Activated CD4-positive, alpha-beta memory T cell treated with anti-CD3 and anti-CD28 coated beads, Interleukin-2, amount 10 ng/mL, durations not matched to agents 7 days and 5 days (primary cell): ENCODE measurements at places on chromosomes 3 and 15. TPM values are rescaled to one million over a fixed set of nuclear protein-coding genes. Genes with fewer than 3 reads are reported as not detected.

DNA sequence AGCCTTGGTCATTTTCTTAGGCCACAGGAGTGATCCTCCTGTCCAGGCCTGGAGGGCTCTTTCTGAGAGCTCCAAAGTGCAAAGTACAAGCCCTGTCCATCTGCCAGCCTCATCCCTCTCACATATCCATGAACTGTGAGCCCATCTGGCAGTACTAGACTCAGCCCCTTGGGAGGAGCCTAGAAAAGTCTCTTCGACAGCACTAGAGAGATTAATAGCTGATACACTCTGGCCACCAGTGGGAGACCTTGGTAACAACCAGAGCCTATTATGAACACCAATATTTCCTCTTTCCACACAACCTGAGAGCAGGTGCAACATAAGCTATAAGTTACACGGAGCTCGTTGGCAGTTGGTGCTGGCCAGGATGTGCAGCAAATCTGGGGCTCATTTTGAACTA lies 59.5 kb upstream of the DCLK3 start:
- DNase-seq: no peak
- no peak overlapping the region for H3K4me3 ChIP-seq

DNA sequence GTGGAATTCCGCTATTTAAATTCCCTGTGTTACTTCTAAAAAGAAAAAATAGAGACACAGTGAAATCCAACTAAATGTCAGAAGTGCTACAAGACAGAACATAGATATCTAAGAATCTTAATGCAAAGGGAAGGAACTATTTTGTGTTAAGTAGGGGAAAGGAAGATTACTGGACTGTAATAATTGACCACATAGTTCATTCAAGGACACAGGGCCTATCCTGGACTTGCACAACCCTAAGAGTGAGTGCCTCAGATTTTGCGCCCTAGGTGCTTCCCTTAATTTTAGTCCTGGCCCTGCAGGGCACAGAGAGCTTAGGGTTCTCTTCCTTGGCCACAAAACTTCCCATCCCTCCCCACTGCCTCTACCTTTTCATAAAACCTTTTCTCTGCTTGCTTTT lies 3.5 kb upstream of the IL20RB start:
- peaks cover 7% of the 10 kb centered on the region for H3K36me3 ChIP-seq
- H3K27me3 ChIP-seq: no peaks in the 10 kb centered on the region
- DNase-seq: no peak
- peaks cover 11% of the 10 kb centered on the region for H3K4me1 ChIP-seq
- H3K4me3 ChIP-seq: no peak overlapping the region

Gene RUBCN
- total RNA-seq: 47.4 TPM

- no peak overlapping the region for H3K4me3 ChIP-seq
- DNase-seq: peak; percentile 39
- peaks cover 25% of the 10 kb centered on the region for H3K36me3 ChIP-seq
- H3K27ac ChIP-seq: no peak overlapping the region
- peaks cover 64% of the 10 kb centered on the region for H3K4me1 ChIP-seq
- peaks cover 7% of the 10 kb centered on the region for H3K27me3 ChIP-seq
Observed at GRCh38 chr15:31487811-31488436, 161.3 kb downstream of the KLF13 start.

Gene CNOT10
- 45.8 TPM for total RNA-seq

Gene AMOTL2
- total RNA-seq: not detected

DNA sequence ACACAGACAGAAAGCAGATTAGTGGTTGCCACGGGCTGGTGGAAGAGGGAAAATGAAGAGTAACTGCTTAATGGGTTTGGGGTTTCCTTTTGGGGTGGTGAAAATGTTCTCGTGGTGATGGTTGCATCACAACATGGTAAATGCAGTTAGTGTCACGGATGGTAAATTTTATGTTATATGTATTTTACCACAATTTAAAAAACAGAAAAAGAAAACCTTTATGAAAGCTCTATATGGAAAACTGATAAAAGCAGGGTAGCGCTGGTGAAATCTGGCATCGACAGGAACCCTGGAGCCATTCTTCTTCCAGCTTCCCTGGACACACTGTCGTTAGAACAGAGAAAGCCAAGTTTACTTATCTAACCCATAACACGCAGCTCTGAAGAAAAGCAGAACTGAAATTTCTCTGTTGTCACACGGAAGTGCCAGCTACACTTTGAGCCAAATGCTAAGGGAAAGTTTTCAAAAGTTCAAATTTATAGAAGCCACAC lies 287.7 kb upstream of the NR2F2 start:
- H3K36me3 ChIP-seq: no peaks in the 10 kb centered on the region
- H3K4me3 ChIP-seq: no peak overlapping the region
- H3K4me1 ChIP-seq: no peaks in the 10 kb centered on the region
- H3K27me3 ChIP-seq: peaks cover 16% of the 10 kb centered on the region
- DNase-seq: no peak

DNA sequence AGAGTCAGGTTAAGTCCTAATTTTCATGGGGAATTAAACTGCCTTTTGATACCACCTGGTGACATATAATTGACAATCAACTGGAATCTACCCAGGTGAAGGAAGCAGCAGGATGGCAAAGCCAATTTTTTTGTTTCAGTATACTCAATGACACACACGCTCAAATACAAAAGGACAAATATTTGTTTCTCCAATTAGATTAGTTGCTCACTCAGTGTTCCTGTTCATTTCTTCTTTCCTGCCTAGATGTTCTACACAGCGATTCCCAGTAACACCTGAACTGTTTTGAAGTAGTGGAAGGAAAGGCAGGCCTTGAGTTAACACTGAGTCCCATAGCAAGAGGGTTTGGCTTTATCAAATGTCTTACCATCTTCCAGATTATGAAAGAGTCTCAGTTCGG lies 157.5 kb downstream of the PDZRN3 start:
- H3K36me3 ChIP-seq: no peaks in the 10 kb centered on the region
- DNase-seq: no peak
- H3K27me3 ChIP-seq: peaks cover 3% of the 10 kb centered on the region
- H3K27ac ChIP-seq: no peak overlapping the region
- no peak overlapping the region for H3K4me3 ChIP-seq
- H3K4me1 ChIP-seq: no peaks in the 10 kb centered on the region

Gene IL17RD
- 0.05 TPM for total RNA-seq

DNA sequence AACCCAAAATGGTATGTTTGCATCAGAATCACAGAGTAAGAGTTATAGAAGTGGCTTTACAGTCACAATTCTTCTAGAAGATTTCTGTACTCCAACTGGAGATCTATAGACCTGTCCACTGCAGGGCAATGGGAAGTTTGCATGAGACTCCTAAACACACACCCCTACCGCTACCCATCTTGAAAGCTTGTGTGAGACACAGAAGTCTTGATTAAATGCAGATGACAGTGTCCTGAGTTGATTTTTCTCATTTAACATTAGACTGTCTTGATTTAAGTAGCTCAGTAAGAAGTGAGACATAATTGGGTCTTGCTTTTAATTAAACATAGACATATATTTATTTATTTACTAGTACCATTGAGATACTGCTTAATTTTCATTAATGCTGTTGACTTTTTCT lies 54.4 kb downstream of the CD47 start:
- no peak for DNase-seq
- no peak overlapping the region for H3K4me3 ChIP-seq
- H3K27ac ChIP-seq: no peak overlapping the region
- peaks cover 47% of the 10 kb centered on the region for H3K36me3 ChIP-seq
- H3K27me3 ChIP-seq: no peaks in the 10 kb centered on the region
- H3K4me1 ChIP-seq: peaks cover 9% of the 10 kb centered on the region

DNA sequence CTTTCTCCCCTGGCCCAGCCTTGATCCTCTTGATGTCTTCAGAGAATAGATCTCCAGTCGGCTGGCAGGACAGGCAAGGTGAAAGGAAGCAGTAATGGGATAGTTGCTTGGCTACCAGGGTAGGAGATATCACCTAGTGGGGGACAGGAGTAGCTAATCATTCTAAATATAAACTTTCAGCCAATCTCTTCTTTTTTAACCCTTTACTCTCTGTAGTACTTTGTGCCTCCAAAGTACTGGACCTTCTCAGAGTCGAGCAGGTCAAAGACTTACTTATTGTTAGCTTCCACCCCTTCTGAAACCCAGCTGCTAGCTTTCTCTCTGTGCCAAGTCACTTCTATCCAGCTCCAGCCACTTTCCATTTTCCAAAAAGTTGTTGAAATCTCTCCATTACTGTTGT lies 43.4 kb upstream of the FILIP1L start:
- no peak overlapping the region for H3K27ac ChIP-seq
- H3K4me3 ChIP-seq: no peak overlapping the region
- DNase-seq: no peak
- H3K4me1 ChIP-seq: no peaks in the 10 kb centered on the region
- peaks cover 32% of the 10 kb centered on the region for H3K36me3 ChIP-seq

DNA sequence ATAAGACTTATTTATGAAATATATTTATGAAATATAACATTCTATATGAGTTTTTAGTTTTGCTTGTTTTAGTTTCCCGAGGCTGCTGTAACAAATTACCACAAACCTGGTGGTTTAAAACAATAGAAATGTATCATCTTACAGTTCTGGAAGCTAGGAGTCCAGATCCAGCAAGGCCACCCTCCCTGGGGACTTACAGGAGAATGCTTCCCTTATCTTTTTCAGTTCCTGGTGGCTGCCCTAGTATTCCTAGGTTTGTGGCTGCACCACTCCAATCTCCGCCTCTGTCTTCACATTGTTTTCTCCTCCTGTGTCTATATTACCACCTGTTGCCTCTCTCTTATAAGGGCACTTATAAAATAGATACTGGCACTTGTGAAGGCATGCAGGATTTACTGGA lies 877.8 kb downstream of the TUSC7 start:
- H3K4me1 ChIP-seq: no peaks in the 10 kb centered on the region
- no peak overlapping the region for H3K4me3 ChIP-seq
- no peak overlapping the region for H3K27ac ChIP-seq
- no peaks in the 10 kb centered on the region for H3K36me3 ChIP-seq

Gene NOX5
- not detected for total RNA-seq

DNA sequence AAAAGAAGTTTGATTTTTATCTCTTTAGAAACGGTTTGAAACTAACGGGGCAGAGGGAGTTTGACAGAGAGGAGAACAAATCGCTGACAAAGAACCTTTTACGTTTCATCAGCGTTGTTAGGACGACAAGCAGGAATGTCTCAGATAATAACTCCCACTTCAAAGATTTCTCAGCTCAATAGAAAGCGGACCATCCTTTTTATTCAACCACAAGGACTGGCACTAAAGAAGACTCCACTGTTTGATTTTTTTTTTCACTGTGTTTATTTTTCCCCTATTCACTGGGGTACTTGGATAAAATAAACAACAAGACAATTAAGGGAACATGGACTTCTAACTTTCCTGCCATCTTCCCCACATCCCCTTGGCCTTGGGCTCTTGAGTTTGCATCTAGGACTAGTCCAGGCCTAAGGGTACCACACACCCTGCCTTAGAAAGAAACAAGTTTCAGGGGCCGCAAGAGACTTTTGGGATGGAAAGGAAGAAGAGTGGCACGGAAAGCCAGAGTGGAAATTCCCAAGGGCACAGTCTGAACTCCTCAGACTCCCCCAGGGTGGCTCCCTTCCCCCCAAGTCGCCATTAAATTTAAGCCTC lies 19.0 kb downstream of the ZIC4 start:
- peaks cover 3% of the 10 kb centered on the region for H3K36me3 ChIP-seq
- H3K4me1 ChIP-seq: no peaks in the 10 kb centered on the region
- no peak overlapping the region for H3K4me3 ChIP-seq
- no peak for DNase-seq
- H3K27ac ChIP-seq: no peak overlapping the region

GRCh38 chr3:66481071-66482017 lies 19.5 kb downstream of the LRIG1 start:
- DNase-seq: no peak
- H3K4me1 ChIP-seq: peaks cover 83% of the 10 kb centered on the region
- H3K4me3 ChIP-seq: peak overlapping the region; percentile 38
- H3K27ac ChIP-seq: peak overlapping the region; percentile 78

- no peak overlapping the region for H3K4me3 ChIP-seq
- H3K36me3 ChIP-seq: no peaks in the 10 kb centered on the region
- DNase-seq: no peak
- no peaks in the 10 kb centered on the region for H3K4me1 ChIP-seq
- no peaks in the 10 kb centered on the region for H3K27me3 ChIP-seq
Observed at GRCh38 chr15:88066636-88067330, 189.8 kb downstream of the NTRK3 start.

Gene OGG1
- total RNA-seq: 34.3 TPM

Gene CELF6
- 0.58 TPM for total RNA-seq

Gene ERC2
- total RNA-seq: not detected

DNA sequence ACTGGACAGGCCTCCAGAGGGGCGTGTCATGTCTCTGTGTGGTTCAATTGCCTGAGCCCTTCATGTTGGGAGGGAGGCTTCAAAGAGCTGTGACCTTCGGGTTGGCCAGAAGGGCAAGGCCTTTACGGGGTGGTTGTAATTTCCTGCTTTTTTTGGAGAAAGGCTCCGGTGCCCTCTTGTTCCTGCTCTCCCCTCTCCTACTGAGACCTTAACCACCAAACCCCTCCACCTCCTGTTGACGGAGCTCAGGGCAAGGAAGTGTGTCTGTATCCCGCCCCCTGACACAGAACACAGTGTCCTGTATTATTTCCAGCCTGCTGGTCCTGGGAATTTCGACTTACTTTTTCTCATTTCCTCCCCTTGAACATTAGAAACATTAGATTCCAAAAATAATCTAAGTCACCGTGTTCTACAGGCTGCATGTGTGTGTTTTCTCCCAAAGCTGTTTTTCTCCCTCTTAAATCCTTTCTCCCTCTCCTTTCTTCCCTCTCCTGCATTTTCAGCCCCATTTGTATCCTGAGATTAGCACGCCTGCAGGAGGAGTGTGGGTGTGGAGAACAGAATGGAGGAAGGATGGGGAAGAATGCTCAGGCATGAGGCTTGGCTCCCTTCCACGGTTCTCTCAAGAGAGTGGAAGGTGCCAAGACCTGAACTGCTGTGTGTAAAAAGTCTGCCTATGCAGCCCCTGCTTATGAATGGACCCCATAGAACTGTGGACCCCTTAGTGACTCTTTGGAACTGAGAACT lies 285.4 kb upstream of the ROPN1 start:
- peaks cover 6% of the 10 kb centered on the region for H3K27me3 ChIP-seq
- H3K4me3 ChIP-seq: no peak overlapping the region
- H3K36me3 ChIP-seq: no peaks in the 10 kb centered on the region
- DNase-seq: no peak
- no peaks in the 10 kb centered on the region for H3K4me1 ChIP-seq
- H3K27ac ChIP-seq: no peak overlapping the region

DNA sequence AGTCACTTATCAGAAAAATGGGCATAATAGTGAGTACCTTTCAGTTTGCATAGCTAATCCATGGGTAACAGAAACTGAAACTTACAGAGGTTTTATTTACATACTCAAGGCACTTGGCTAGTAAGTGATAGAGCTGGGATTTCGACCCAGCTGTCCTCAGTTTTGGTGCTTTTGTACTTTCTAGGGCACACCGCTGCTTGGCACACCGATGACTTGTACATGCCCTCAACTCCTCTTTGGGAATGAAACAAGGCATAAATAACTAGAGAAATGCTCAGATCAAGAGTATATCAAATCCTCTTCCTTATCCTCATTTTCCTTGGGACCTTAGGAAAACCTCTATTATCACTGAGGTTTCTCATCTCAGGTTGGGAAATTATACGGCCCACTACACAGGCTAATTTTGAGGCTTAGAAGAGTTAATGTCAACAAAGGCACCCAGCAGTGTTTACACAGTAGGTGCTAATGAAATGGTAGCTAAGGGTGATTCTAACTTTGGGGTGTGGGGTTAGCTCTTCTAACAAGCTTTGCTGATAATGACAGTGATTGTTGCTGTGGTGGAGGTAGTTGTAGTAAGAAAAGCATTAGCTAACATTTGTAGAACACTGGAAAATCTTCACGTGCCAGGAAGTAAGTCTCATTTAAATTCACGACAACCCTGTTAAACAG lies 20.3 kb upstream of the DGKG start:
- no peak overlapping the region for H3K4me3 ChIP-seq
- H3K27ac ChIP-seq: no peak overlapping the region
- H3K4me1 ChIP-seq: peaks cover 2% of the 10 kb centered on the region
- DNase-seq: no peak
- H3K27me3 ChIP-seq: peaks cover 6% of the 10 kb centered on the region
